ENCODE measurements at places on chromosomes 1 and 21. TPM values are rescaled to one million over a fixed set of nuclear protein-coding genes. Genes with fewer than 3 reads are reported as not detected.

- peaks cover 26% of the 10 kb centered on the region for H3K27me3 ChIP-seq
- peaks cover 17% of the 10 kb centered on the region for H3K4me1 ChIP-seq
- H3K36me3 ChIP-seq = no peaks in the 10 kb centered on the region
- no peak for DNase-seq
These were observed 1.1 kb downstream of the TNFRSF4 start for GRCh38 chr1:1212780-1213344.

DNA sequence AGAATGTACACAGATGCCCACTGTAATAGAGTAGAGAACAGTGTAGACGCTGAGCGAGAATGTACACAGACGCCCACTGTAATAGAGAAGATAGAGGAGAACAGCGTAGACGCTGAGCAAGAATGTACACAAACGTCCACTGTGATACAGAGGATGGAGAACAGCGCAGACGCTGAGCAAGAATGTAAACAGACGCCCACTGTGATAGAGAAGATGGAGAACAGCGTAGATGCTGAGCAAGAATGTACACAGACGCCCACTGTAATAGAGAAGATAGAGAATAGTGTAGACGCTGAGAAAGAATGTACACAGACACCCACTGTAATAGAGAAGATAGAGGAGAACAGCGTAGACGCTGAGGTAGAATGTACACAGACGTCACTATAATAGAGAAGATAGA, 306.9 kb downstream of the SMYD3 start:
- H3K4me3 ChIP-seq = no peak overlapping the region
- H3K27me3 ChIP-seq = no peaks in the 10 kb centered on the region
- H3K36me3 ChIP-seq = no peaks in the 10 kb centered on the region
- H3K27ac ChIP-seq = no peak overlapping the region
- H3K4me1 ChIP-seq = no peaks in the 10 kb centered on the region

- H3K27ac ChIP-seq = no peak overlapping the region
- H3K27me3 ChIP-seq = no peaks in the 10 kb centered on the region
- no peak overlapping the region for H3K4me3 ChIP-seq
- H3K4me1 ChIP-seq = no peaks in the 10 kb centered on the region
- H3K36me3 ChIP-seq = peaks cover 8% of the 10 kb centered on the region
- DNase-seq = no peak
These were observed 55.7 kb downstream of the ADSS2 start for GRCh38 chr1:244395965-244396364.

GRCh38 chr1:52629325-52629643, 3.7 kb upstream of the SHISAL2A start:
- H3K4me1 ChIP-seq = peaks cover 15% of the 10 kb centered on the region
- DNase-seq = peak; percentile 26
- H3K27ac ChIP-seq = no peak overlapping the region

DNA sequence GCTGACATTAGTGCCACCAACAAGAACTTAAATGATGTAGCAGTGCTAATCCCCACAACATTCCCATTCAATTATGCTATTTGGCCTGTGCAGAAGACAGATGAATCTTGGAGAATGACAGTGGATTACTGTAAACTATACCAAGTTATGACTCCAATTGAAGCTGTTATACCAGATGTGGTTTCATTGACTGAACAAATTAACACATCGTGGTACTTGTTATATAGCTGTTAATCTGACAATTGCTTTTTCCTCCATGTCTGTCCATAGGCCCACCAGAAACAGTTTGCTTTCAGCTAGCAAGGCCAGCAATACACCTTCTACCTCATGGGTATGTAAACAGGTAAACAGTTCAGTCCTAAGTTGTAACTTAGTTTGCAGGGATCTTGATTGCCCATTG, 101.1 kb downstream of the S1PR1 start:
- H3K4me1 ChIP-seq = no peaks in the 10 kb centered on the region
- no peak overlapping the region for H3K27ac ChIP-seq
- no peaks in the 10 kb centered on the region for H3K36me3 ChIP-seq
- DNase-seq = no peak

DNA sequence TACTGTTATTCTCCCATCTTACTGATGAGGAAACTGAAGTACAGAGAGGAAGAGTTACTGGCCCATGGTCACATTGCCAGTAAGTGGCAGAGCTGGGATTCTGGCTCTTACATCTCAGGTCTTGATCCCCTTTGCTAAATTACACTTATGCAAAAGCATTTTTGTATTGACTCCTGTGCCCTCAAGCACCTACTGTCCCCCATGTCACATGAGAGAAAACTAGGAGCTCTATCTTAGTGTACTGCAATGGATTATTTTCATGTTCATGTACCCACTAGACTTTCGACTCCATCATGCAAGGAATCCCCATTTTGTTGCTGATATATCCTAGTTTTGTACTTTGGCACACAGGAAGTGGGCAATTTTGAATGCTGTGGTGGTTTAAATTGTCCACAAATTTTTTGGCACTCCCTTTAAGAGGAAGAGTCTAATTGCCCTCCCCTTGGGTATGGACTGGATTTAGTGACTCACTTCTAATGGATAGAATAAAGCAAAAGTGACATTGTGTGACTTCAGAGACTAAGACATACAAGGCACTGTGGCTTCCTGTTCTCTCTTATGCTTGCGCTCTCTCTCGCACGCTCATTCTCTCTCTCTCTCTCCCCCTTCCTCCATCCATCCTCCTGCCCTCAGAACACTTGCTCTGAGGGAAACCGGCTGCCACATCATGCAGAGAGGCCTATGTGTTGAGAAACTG, 43.5 kb upstream of the JAK1 start:
- no peaks in the 10 kb centered on the region for H3K27me3 ChIP-seq
- no peaks in the 10 kb centered on the region for H3K4me1 ChIP-seq
- no peak overlapping the region for H3K27ac ChIP-seq
- DNase-seq = no peak
- H3K4me3 ChIP-seq = no peak overlapping the region

- H3K4me3 ChIP-seq = no peak overlapping the region
- no peak overlapping the region for H3K27ac ChIP-seq
- H3K36me3 ChIP-seq = no peaks in the 10 kb centered on the region
- DNase-seq = no peak
- H3K27me3 ChIP-seq = no peaks in the 10 kb centered on the region
- H3K4me1 ChIP-seq = no peaks in the 10 kb centered on the region
These were observed 484.1 kb upstream of the USP24 start for GRCh38 chr1:55699228-55699627.

DNA sequence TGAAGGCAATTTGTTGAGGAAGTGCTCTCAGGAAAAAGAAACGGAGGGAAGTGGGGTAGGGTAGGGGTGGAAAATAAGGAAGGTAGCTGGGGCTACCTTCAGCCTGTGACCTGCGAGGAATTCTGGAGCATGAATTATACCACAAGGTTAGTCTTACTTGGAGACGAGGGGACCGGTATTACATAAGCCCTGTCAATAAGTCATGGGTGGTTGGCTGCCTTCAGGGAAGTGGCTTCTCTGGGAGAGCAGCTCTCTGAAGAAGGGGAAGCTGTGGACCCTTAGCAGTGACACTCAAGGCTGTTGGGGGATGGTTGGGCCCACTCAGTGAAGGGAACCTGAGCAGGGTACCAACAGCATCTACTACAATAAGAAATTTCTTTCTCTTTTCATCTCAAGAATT, 111.3 kb downstream of the TNFSF18 start:
- H3K4me3 ChIP-seq = no peak overlapping the region
- no peaks in the 10 kb centered on the region for H3K27me3 ChIP-seq
- H3K36me3 ChIP-seq = no peaks in the 10 kb centered on the region
- no peaks in the 10 kb centered on the region for H3K4me1 ChIP-seq

DNA sequence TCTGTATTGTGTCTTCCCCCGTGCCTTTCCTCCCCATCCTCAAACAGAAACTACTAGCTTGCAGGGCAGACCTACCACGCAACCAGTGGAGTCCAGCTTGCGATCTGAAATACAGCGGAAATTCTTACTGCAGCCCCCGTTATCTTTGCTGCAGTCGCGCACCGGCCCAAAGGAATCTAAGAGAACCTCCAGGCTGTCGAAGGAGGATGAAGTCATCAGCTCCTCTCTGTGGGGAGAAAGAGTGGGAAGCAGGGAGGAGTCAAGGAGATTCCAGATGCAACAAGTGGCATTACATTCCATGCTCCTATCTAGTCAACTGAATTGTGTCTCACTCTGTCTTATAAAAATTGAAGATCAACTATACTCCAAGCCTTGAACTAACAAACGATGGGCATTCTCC, 206.9 kb downstream of the ASTN1 start:
- no peak overlapping the region for H3K27ac ChIP-seq
- no peak overlapping the region for H3K4me3 ChIP-seq
- no peaks in the 10 kb centered on the region for H3K4me1 ChIP-seq
- H3K27me3 ChIP-seq = no peaks in the 10 kb centered on the region
- no peaks in the 10 kb centered on the region for H3K36me3 ChIP-seq
- no peak for DNase-seq

DNA sequence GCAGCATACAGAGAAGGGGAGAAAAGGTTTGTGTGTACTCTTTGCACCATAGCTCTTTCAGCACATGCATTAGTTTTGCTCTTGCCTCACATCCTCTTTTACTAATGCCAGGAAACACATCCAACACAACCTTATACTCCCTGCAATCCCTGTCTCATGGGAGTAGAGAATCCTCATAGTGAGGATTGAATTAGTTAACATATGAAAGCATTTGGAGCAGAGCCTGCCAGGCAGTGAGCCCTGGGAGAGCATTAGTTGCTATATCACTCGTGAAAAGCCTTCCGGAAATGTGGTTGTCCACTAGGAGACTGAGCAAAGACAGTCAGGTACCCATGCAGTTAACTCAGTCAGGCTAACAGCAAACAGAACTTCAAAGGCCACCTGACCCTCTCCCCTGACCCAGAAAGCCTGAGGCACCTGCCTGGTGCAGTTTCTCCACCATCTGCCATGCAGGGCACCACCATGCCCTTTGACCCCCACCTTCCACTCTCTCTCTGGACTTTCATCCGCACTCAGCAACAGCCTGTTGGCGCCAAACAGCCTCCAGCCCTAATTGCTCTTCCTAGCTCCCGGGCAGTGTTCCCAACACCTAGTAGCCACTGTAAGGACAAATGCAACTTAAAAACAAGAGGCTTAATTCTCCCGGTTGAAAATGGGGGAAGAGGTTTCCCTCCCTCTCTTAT, 14.9 kb upstream of the AGT start:
- no peak overlapping the region for H3K27ac ChIP-seq
- H3K36me3 ChIP-seq = no peaks in the 10 kb centered on the region
- H3K4me1 ChIP-seq = no peaks in the 10 kb centered on the region
- DNase-seq = no peak
- no peak overlapping the region for H3K4me3 ChIP-seq

GRCh38 chr21:29148530-29148929, 18.1 kb downstream of the MAP3K7CL start:
- H3K27me3 ChIP-seq = no peaks in the 10 kb centered on the region
- DNase-seq = no peak
- H3K36me3 ChIP-seq = no peaks in the 10 kb centered on the region

DNA sequence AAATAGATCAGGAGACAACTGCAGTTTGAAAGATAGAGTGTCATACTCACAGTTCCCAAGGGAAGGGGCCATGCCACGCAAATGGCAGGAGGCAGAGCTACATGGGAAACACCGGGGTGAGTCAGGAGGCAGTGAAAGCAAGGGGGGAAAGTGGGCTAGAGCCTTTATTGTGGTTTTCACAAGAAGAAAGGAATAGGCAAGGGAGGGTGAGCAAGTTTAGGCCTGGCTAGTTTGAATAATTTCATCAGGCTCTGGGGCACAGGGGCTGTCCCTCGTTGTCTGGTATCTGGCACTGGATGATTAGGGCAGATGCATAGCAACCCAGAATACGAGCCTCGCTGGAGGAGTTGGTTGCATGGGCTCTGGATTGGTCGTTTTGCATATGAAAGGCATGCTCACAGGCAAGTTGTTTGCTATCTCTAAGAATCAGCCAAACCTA, 17.0 kb upstream of the ITLN2 start:
- no peak overlapping the region for H3K27ac ChIP-seq
- no peaks in the 10 kb centered on the region for H3K27me3 ChIP-seq
- no peaks in the 10 kb centered on the region for H3K4me1 ChIP-seq
- DNase-seq = no peak
- H3K36me3 ChIP-seq = no peaks in the 10 kb centered on the region

DNA sequence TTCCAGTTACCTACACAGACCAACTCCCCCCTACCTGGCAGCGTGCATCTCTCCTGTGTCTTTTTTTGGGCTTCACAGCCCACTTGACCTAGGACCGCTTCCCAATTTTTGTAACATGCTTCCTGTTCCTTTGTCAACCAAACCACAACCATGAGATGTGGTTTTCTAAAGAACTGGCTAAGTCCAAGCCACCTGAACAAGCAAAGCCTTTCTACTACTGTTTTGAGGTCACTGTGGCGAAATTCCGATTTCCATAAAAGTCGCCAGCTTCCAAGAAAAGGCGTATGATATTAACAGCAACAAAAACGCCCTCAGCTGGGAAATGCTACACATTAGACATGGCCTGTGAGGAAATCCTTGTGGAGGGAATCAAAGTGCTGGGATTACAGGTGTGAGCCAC, 12.7 kb upstream of the AK2 start:
- no peaks in the 10 kb centered on the region for H3K27me3 ChIP-seq
- peak overlapping the region; percentile 29 for H3K27ac ChIP-seq
- no peaks in the 10 kb centered on the region for H3K4me1 ChIP-seq
- H3K36me3 ChIP-seq = no peaks in the 10 kb centered on the region

DNA sequence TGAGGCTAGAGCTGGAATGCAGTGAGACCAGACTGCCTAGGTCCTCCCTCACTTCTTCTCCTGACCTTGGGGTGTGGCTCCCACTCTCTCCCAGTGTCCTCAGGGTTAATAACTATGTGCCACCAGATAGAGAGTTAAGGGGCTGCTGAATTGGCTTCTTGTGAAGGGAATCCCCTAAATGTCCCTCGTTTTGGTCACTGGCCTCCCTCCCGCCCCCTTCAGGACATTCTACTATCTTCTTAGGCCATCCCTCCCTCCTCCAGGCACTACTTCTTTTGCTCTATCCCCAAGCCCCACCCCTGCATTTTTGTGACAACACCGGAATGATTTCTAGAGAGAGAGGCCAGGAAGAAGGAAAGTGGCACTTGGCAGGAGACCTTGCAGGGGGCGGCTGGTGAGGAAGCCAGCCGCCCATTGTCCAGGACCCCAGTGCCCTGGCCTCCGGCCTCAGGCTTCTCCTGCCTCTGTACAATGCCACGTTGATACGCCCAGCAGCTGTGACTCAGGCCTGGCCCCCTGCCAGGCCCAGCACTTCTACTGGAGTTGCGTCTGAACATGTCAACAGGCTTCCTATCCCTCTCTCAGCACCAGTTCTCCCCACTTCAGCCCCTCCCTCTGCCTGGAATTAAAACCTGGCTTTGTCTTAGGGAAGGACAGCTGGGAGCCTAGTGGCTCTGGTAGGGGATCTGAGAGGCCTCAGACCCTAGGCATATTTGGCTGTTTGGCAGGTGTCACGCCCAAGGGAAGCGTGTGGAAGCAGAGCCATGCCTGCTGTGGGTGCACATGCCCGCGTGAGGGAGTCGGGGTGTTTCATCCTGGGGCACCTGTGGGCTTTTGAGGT, 9.1 kb downstream of the LMNA start:
- DNase-seq = peak; percentile 93
- no peaks in the 10 kb centered on the region for H3K27me3 ChIP-seq
- H3K36me3 ChIP-seq = no peaks in the 10 kb centered on the region
- peaks cover 20% of the 10 kb centered on the region for H3K4me1 ChIP-seq
- H3K4me3 ChIP-seq = peak overlapping the region; percentile 14

The DHCR24 gene
- total RNA-seq = 229 TPM

The PGLYRP4 gene
- total RNA-seq = not detected

The STUM gene
- total RNA-seq = 4.8 TPM

The ST6GALNAC3 gene
- 5.9 TPM for total RNA-seq

The FAM163A gene
- total RNA-seq = 0.44 TPM

The LINGO4 gene
- total RNA-seq = not detected

The SPRR2A gene
- not detected for total RNA-seq

The OR2T11 gene
- not detected for total RNA-seq

The VWA5B1 gene
- not detected for total RNA-seq

The MAEL gene
- total RNA-seq = 1.2 TPM
